Caki2 (cell line): ENCODE measurements at places on chromosomes 6 and 20.

GRCh38 chr20:47389867-47390347 is 33.4 kb upstream of the ZMYND8 start:
- peak; percentile 98 for DNase-seq

GRCh38 chr6:158489441-158489840 is 70.5 kb upstream of the TMEM181 start:
- DNase-seq, result no peak

DNA sequence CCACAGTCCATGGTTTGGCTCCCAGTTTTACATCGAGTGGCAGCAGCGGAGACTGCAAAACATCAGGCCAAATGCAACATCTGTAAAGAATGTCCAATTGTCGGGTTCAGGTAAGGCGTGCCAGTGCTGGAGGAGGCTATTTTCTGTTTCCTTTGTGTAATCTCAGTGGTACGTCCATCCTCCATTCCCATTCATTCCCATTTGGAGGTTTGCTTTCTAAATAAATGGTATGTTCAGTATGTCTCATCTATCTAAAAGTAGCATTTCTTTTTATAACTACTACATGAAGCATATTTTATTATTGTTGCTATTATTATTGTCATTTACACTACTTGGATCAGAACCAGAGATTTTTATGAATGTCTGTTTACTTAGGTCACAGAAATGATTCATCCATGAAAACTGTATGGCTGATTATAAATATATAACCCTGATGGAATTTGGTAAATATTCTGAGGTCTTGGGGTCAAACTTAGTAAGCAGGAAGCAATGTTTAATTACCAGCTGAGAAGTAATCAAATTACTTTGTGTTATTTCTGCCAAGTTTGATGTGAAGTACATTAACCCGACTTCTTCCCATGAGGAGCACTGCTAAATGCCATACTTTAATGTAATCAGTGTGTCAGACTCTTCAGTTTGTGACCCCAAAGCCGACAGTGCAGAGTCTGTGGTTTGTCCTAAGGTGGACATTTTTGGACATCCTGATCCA is 512.9 kb downstream of the UTRN start:
- peak; percentile 14 for DNase-seq

DNA sequence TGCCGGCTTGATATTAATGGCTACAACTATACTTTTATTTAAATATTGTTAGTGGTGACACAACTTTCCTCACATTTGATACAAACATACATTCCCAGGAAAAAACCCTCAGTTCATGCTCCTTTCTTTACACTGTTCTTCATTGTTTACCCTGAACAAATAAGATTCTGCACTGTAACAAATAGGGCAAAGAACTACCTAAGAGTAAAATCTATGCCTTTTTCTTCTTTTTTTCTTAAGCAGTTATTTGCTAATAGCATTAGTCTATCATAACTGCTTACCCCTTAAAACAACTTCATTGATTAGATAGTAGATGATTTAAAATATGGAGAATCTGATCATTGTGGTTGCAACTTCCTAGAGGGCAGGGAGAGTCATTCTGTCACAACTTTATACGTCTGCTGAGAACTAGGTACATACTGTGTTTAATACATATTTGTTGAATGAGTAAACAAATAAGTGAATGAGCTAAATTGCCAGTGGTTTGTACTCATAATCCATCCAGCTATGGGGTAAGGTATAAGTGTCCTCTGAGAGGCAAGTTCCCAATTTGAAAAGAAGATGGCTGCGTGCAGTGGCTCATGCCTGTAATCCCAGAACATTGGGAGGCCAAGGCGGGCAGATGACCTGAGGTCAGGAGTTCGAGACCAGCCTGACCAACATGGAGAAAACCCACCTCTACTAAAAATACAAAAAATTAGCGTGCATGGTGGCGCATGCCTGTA is 161.0 kb downstream of the CDK19 start:
- DNase-seq, result no peak

- no peak for DNase-seq
These were observed 31.0 kb downstream of the SYCP2 start for GRCh38 chr20:59902470-59902869.

DNA sequence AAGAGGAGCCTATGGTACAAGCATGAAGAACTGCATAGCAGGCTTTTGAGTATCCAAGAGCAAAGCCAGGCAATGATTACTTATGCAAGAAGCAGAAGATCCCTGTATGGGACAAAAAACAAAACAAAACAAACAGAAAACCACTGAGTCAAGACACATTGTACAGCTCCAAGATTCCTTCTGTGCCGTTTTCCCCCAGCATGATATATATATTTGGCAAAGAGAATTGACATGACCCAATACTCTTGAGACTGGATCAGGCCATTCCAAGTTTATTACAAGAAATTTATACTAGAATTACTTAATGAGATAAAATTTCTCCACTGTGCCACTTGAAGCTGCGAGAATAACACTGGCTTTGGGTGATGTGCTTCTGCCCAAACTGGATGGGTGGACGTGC is 65.5 kb downstream of the TRMT11 start:
- no peak for DNase-seq

DNA sequence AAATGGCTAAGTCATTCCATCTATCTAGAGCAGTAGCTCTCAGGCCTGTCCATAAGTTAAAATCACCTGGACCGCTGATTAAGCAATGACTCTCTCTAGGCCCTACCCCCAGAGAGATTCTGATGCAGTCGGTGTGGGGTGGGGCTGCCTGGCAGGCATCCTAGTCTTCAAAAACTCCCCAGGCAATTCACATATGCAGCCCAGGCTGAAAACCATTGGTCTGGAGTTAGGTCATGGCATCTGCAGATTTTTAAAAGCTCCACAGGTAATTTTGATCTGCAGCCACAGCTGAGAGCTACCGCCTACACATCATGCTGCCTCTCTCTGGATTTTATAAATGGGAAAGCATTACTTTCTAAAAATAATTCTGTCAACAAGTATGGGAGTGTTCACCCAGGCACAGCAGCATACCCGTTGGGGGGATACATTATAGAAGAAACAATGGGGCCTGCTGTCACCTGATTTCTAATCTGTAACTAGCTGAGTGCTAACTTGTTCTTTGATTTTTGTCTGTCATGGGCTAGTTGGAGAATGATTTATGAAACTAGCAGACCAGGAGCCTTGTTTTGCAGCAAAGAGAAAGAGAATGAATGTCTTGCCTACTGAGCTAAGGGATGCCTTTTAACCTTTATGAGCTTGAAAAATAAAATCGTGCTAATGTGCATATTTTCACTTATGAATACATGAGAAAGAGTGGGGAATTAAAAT is 44.1 kb upstream of the ATXN1 start:
- DNase-seq, result no peak

DNA sequence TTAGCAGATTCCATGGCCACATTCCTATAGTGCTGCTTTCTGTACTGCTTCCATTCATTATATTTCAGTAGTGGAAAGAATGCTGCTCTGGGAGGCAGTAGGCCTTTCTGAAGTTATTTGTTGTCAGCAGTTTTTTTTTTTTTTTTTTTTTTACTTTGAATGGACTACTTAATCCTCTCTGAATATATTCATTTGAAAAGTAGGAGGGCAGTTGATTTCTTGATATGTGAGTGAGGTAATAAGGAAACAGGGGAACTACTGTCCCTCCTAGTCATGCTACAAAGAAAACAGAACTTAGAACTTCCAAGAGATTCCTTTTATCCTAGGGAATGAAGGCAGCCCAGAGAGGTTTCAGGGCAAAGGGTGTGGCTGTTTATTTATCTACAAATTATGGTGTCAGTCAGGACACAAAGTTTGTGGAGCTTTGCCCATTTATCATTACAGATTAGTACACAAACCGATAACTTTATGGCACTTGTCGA is 155.9 kb downstream of the JARID2 start:
- DNase-seq, result peak; percentile 31

GRCh38 chr20:40463171-40463570 is 225.9 kb downstream of the MAFB start:
- no peak for DNase-seq

DNA sequence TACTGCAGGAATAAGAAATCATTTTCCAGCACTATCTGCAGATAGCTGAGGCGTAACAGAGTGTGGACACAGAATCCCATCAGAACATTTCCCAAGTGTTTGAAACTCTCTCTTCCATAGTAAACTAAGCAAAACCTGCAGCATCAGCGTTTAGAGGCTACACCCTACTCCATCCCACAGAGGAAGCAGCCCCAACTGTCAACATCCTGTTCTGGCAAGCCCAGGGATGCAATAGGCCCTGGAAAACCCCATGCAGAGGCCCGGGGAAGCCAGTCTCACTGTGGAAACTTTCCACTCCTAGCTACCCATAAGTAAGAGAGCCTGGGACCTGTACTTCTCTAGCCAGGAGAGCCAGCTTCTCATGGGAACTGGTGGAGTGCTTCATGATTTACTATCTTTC is 129.4 kb downstream of the LY86 start:
- no peak for DNase-seq

DNA sequence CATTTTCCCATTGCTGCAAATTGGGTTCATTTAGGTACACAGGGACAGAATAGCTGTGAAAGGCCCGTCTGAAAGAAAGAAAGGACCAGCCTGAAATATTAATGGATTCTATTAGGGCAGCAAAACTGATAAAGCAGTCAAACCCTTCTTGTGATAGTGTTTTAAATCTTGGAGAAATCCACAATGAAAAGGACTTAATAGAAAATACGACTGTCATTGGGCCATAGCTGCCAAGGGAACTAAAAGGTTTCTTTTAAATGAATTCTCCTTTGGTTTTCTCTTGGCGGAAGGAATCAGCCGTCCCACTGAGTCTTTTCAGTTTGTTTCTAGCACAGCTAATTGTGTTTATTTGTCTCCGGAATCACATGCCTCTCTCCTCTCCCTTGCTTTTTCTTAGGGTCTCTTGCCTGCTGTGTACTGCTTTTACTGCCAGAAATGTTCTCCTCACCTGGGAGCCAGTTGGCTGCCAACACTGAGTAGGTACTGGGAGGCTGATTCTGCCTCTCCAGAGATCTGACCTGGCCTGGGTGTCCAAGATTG is 11.3 kb downstream of the PAQR8 start:
- no peak for DNase-seq

DNA sequence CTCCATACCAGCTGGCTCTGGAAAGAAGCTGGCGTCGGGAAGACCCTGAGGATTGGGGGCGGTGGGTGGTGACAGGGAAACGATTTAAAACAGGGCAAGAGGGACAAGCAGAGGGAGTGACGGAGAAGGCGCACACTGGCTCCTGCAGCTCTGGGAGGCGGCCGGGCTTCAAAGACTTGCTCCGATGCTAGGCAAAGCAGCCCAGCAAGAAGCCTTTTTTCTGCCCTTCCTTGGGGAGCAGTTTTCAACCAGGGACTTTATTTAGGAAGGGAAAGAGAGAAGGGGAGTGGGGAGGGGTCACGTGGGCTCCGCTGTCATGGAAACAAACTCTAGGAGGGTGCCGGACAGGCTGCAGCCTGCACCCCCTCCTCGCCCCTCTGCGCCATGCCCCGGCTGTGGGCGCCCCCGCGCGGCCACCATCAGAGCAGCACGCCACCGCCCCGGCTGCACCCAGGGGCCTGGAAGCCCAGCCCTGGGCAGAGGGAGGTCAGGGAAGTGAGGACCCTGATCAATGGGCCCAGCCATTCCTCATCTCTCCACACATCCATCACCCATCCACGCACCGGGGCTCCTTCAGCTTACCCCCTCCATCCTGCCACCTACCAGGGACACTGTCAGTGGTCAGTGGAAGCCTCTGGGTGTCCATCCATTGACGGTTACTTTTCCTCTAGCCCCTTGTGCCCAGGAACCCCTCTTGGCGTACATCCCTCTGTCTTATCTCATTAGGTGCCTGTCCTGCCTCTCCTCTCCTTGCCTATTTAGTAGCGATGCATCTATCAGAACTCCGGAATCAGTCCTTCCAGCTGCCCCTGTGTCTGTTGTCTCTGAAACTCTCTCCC is 66.6 kb upstream of the CCDC167 start:
- DNase-seq, result no peak

DNA sequence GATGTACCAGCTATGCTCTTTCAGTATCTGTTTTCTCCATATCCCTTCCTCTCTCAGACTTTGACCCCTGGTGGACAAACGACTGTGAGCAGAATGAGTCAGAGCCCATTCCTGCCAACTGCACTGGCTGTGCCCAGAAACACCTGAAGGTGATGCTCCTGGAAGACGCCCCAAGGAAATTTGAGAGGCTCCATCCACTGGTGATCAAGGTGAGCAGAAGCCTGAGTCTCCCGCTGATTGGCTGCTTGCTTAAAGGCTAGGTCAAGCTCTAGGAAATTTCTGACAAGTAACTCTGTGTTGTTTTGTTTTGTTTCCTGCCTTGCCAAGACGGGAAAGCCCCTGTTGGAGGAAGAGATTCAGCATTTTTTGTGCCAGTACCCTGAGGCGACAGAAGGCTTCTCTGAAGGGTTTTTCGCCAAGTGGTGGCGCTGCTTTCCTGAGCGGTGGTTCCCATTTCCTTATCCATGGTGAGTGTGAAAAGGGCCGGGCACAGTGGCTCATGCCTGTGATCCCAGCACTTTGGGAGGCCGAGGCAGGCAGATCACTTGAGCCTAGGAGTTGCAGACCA is 28.6 kb downstream of the C6orf89 start:
- DNase-seq, result peak; percentile 92

GRCh38 chr6:116251568-116252384 is 2.1 kb downstream of the TSPYL4 start:
- DNase-seq, result no peak

DNA sequence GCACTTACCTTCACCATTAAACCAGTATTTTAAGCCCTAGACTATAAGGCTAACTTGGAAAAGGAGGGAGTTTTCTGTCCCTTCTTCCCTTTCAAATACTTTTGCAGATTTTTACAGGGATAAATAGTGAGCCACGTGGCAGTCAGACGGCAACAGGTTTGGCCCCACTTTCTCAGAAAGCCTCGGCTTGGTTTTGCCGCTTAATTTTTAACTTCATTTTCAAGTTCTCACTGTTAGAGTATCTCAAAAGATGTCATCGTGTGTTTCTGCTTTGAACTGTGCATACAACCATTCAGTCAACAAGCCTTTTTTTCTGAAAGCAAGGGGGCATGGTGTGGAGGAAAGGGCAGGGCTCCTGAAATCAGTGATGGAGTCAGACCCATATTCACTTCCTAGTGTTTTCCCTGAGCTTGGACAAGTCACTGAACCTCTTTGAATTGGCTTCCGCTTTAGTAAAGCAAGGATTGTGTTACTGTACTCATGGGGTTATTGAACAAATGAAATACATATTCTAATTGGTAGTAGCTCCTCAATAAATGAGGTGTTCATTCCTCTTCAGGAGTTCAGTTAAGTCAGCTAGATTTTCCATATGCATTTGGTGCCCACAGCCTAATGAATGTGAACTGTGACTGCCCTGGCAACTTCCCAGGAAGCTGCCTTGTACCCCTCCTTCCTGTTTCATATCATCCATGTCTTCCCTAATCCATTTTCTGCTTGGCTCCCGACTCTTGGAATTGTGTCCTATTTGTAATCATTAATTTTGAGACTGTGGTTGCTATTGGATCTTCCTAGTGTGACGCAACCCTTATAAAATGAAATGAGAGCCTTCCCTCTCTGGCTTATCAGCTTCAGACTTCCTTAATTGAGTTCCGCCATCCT is at the start of gene SLC17A2:
TSS of gene SLC17A2 (minus strand) at position 160 of the 879 bp plus-strand sequence. CDS start 4,895 bp downstream, outside the sequence.
- no peak for DNase-seq

GRCh38 chr6:169997930-169998218 is 246.5 kb downstream of the ERMARD start:
- no peak for DNase-seq

- no peak for DNase-seq
These were observed 545.6 kb upstream of the EPHA7 start for GRCh38 chr6:93964926-93965325.
